ENCODE measurements at places on chromosomes 16 and 17.

- no peaks in the 10 kb centered on the region for H3K27me3 ChIP-seq
- no peak overlapping the region for H3K4me3 ChIP-seq
- DNase-seq: no peak
These were observed 182.6 kb downstream of the LGALS9B start for GRCh38 chr17:20284570-20285295.

- H3K27ac ChIP-seq: peak overlapping the region; percentile 89
- peaks cover 4% of the 10 kb centered on the region for H3K36me3 ChIP-seq
- peak overlapping the region; percentile 77 for H3K4me3 ChIP-seq
- peaks cover 75% of the 10 kb centered on the region for H3K4me1 ChIP-seq
- no peak for DNase-seq
These were observed 5.8 kb downstream of the TBX4 start for GRCh38 chr17:61458000-61458399.

DNA sequence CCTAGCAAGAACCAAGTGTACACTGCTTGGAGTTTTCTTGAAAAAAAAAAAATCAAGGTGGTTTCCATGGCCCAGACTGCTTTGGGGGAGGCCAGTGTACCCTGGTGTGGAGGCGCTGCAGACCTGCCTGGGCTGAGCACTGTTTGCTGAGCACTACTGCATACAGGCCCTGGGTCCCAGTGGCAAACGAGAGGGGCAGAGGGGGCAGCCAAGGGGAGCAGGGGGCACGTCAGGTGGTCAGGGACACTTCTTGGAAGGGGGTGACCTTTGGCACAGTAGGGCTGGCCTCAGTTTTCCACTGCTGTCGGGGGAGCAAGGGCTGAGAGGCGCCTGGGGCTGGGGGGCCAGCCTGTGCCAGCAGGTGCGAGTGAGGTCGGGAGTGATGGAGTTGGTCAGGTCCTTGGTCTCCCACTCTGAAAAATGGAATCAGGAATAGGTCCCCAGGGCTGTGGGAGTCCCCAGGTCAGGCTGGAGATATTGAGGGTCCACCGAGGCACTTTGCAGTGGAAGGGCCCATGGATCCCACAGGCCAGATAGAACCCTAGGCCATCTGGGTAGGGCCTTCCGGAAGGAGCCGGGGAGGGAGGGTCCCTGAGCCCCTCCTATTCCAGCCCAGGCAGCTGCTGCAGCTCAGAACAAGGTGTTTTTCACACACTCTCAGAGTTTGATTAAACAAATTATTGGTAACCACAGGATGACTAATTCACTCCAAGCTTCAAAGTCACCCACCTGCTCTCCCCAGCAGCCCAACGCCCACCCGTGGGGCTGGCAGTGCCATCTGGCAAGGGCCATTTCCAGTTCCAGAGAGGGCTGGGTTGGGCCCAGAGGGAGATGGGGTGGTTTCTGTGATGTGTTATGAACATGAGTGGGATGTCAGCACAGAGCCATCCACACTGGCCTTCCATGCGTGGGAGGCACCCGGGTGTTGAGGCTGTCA, 3.5 kb downstream of the ZFPM1 start:
- H3K4me3 ChIP-seq: peak overlapping the region; percentile 72
- no peaks in the 10 kb centered on the region for H3K36me3 ChIP-seq
- no peak overlapping the region for H3K27ac ChIP-seq
- no peak for DNase-seq
- H3K4me1 ChIP-seq: peaks cover 26% of the 10 kb centered on the region
- H3K27me3 ChIP-seq: peaks cover 2% of the 10 kb centered on the region

DNA sequence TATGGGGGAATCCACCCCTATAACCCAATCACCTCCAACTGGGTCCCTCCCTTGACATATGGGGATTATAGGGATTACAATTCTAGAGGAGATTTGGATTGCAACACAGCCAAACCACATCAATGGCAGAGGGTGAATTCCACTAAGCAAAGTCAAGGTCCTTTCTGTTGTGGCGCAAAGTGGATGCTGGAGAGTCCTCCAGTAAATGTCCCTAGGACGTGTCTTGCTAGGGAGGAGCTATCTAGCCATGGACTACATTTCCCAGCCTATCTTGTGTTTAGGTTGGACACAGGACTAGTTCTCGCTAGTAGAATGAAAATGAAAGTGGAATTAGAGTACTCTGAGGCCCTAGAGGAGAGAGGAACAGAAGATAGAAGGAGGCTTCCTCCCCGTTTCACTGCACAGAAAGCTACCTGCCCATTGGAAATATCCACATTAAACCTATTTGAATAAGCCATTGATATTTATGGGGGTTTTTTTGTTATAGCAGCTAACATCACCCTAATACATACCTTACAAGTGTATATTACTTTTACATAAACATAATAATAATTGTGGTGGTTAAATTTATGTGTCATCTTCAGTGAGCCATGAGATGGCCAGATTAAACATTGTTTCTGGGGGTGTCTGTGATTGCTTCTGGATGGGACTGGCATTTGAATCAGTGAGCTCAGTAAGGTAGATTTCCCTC, 56.7 kb upstream of the ERCC4 start:
- no peaks in the 10 kb centered on the region for H3K4me1 ChIP-seq
- H3K27me3 ChIP-seq: peaks cover 32% of the 10 kb centered on the region
- H3K27ac ChIP-seq: no peak overlapping the region
- no peaks in the 10 kb centered on the region for H3K36me3 ChIP-seq
- H3K4me3 ChIP-seq: no peak overlapping the region
- DNase-seq: no peak

- no peak overlapping the region for H3K4me3 ChIP-seq
- peaks cover 31% of the 10 kb centered on the region for H3K4me1 ChIP-seq
- H3K27me3 ChIP-seq: no peaks in the 10 kb centered on the region
- peaks cover 3% of the 10 kb centered on the region for H3K36me3 ChIP-seq
- DNase-seq: peak; percentile 86
- peak overlapping the region; percentile 89 for H3K27ac ChIP-seq
These were observed 24.4 kb downstream of the SREBF1 start for GRCh38 chr17:17812211-17813054.

- no peak overlapping the region for H3K27ac ChIP-seq
- no peaks in the 10 kb centered on the region for H3K27me3 ChIP-seq
- H3K4me3 ChIP-seq: no peak overlapping the region
- H3K4me1 ChIP-seq: peaks cover 41% of the 10 kb centered on the region
- DNase-seq: no peak
These were observed 3.2 kb upstream of the CDK5RAP3 start for GRCh38 chr17:47967607-47968252.

DNA sequence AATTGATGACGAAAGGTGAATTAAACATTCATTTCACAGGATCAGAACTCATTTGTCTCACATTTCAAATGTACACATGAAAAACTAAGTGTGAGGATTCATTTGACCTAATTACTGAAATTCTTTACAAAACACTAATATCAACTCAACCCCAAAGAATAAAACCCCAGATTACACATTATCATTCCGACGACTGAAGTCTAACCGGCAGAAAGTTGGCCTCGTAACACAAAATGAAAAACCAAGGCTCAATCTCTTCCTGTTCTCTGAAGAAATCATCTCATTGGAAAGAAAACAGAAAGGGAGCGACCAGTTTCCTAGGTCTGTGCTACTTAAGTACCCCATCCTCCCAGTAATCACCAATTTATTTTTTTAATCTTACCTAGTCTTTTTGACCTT, 1.8 kb downstream of the JPT1 start:
- H3K4me3 ChIP-seq: peak overlapping the region; percentile 92
- peaks cover 9% of the 10 kb centered on the region for H3K36me3 ChIP-seq
- DNase-seq: no peak
- H3K27me3 ChIP-seq: no peaks in the 10 kb centered on the region
- H3K27ac ChIP-seq: peak overlapping the region; percentile 95
- H3K4me1 ChIP-seq: peaks cover 28% of the 10 kb centered on the region

DNA sequence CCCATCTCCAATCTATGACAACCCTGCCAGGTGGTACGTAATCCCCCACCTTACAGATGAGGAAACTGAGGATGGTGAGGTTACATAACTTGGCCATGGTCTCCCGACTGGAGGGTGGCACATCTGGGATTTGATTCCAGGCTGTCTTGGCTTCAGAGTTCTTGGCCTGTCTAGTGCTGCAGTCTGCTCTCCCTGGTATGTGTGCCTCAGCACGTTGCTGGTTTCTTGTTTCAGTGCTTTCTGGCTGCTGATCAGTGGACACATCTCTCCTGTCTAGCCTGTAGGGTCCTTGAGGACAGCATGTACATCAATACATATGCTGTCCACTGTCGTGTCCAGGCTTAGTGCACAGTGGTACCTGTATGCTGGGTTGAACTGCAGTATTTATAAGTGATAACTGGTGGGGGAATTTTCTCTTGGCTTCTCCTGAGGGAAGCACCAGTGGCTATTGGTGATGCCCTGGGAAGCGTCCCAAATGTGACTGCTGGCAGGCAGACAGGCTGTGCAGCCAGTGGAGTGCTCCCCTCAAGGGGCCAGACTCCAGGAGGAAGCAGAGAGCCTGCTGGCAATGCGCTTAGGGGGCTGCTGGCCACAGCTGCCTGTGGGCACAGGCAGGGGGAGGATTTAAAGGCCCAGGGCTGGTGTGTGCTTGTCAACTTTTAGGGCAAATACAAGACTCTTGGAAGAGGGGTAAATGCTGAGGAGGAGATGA, 14.4 kb downstream of the CTRL start:
- no peak overlapping the region for H3K4me3 ChIP-seq
- H3K27ac ChIP-seq: no peak overlapping the region
- H3K4me1 ChIP-seq: peaks cover 15% of the 10 kb centered on the region
- no peaks in the 10 kb centered on the region for H3K27me3 ChIP-seq
- H3K36me3 ChIP-seq: peaks cover 13% of the 10 kb centered on the region

GRCh38 chr16:23491490-23492391, 18.6 kb downstream of the GGA2 start:
- DNase-seq: no peak
- peak overlapping the region; percentile 75 for H3K27ac ChIP-seq
- H3K36me3 ChIP-seq: peaks cover 27% of the 10 kb centered on the region
- no peak overlapping the region for H3K4me3 ChIP-seq
- peaks cover 3% of the 10 kb centered on the region for H3K4me1 ChIP-seq

DNA sequence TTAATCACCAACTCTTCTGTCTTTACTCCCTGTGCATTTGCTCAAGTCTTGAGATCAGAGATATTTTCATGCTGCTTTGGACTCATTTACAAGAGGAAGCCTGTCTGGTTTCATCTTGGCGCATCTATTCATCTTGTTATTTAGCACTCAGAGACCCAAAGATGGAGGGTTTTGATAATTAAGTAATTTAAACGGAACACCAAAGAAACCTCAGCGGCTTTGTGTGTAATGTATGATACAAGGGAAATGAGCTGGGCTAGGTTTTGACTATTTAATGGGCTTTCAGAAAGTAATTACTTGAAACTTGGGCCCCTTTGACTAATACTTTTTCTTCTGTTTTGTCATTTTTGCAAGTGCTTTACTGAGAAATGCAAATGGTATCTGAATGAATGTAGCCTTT, 66.2 kb upstream of the CACNG3 start:
- no peak overlapping the region for H3K4me3 ChIP-seq
- no peak for DNase-seq
- no peak overlapping the region for H3K27ac ChIP-seq
- H3K27me3 ChIP-seq: peaks cover 38% of the 10 kb centered on the region

DNA sequence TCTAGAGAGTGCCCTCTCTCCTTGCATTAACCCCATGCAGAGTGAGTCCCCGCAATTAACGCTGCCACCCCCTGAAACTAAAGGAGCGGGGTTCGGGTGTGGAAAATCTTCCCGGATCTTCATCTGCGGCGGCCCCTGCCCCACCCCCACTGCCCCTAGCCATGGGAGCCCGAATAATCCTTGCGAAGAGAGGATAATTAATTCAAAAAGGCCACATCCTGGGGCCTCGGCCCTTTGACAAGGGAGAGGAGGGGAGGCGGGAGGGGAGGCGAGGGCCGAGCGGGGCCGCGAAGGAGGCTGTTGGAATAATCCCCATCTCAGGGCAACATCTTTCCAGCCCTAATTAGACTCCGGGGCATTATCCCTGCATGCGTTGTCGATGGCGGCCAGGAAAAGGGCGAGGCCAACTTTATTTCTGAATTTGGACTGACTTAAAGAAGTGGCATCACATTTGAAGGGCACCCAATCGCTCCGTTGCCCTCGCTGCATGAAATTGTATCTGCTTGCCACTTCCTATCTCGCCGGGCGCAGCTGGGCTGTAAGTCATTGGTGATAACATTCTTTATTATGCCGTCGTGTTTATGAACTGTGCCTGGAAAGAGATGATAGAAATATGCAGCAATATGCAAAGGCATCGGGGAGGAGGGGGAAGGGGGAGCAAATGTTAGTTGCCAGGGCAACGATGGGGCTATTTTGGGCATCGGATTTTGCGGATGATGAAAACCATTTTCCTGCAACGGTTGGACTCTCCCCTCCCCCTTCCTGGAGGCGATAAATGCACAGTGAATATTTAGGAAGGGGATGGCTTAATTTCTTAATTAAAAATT, 387.1 kb upstream of the TNRC6C start:
- DNase-seq: no peak
- peak overlapping the region; percentile 40 for H3K4me3 ChIP-seq
- H3K36me3 ChIP-seq: no peaks in the 10 kb centered on the region
- no peak overlapping the region for H3K27ac ChIP-seq
- peaks cover 72% of the 10 kb centered on the region for H3K27me3 ChIP-seq
- H3K4me1 ChIP-seq: peaks cover 8% of the 10 kb centered on the region

DNA sequence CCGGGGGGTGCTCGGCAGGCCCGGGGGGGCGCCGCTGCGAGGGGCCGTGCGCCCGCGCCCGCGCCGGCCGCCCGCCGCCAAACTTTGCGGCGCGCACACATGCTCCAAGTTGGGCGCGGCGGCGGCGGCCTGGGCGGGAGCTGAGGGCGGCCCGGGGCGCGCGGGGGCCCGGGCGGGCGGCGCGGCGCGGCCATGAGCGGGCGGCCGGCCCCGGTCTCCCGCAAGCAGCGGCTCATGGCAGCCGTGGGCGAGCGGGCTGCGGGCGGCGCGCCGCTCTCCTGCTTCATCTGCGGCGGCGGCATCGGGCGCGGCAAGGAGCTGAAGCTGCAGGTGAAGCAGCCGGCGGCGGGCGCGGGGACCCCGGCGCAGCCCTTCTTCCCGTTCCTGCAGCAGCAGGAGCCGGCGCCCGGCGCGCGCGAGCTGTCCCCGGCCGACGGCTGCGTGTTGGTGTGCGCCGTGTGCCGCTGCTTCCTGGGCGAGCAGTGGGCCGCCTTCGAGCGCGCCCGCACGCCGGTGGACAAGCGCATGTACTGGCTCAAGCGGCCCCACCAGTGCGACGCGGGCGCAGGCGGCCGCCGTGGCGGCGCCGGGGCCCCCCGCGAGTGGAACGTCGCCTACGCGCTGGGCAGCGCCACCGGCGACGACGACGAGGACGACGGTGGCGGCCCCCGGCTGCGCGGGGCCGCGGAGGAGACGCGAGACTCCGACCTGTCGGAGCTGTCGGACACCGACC, 57.2 kb upstream of the CIBAR2 start:
- peaks cover 7% of the 10 kb centered on the region for H3K36me3 ChIP-seq
- peak; percentile 61 for DNase-seq
- H3K4me3 ChIP-seq: peak overlapping the region; percentile 28
- H3K27ac ChIP-seq: no peak overlapping the region
- H3K27me3 ChIP-seq: no peaks in the 10 kb centered on the region

DNA sequence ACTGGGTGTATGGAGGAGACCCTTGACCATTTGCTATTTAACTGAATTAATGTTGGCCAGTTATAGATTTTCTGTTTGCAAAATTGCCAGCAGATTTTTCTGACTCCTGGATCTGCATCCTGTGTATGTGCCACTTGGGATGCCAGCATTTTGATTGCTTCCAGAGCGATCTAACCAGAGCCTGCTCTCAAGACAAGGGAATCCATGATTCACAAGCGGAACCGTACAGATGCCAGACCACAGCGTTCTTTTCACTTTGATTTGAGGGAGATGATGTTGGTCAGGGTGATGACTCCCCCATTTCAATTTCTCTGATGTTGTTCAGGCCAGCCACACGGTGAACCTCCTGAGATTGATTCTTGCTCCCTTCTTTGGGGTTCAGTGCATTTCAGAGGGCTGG, 228.7 kb downstream of the CDH13 start:
- no peaks in the 10 kb centered on the region for H3K4me1 ChIP-seq
- H3K27ac ChIP-seq: no peak overlapping the region
- no peak overlapping the region for H3K4me3 ChIP-seq
- no peak for DNase-seq
- peaks cover 5% of the 10 kb centered on the region for H3K27me3 ChIP-seq

Measured in mesothelial cell of epicardium (in vitro differentiated cells).